ENCODE measurements at places on chromosomes 5 and 9.

DNA sequence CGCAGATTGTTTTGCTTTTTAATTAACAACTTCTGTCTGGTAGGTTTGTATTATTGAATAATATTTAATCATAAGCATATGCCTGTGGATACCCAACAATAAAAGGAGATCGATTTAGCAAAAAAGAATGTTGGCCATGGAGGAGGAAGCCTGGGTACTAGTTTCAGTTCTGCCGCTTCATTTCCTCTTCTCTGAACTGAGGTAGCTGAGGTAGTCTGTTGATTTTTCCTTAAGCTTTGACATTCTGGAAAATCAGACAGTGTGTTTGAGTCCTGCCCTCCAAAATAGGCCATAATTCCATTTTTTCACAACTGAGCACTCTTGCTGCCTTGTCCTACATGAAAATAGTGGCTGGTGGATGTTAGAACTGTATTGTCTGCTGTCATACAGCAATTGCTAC is 6.0 kb upstream of the GPR21 start:
- DNase-seq = no peak

- peak; percentile 93 for DNase-seq
Observed at GRCh38 chr9:97803167-97804058, 49.6 kb upstream of the FOXE1 start.

GRCh38 chr5:178587763-178588611 is 2.2 kb downstream of the COL23A1 start:
- DNase-seq = no peak

DNA sequence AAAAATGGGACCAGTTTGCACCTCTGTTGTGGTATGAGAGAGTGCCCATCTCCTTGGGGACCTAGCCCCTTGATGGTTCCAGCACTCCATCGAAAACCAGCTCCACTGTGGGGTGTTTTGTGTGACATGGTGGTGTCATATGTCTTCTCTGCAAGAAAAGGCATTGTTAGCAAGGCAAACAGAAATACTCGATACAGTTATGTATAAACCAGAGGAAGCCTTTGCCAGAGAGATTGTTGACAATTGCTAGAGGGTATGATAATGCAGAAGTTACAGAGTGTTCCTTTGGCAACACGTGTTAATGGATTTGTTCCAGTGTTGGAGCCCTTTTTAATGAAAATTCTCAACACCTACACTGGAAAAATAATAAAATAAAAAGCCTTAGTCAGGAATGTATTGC is 270.4 kb upstream of the DMRT1 start:
- no peak for DNase-seq

DNA sequence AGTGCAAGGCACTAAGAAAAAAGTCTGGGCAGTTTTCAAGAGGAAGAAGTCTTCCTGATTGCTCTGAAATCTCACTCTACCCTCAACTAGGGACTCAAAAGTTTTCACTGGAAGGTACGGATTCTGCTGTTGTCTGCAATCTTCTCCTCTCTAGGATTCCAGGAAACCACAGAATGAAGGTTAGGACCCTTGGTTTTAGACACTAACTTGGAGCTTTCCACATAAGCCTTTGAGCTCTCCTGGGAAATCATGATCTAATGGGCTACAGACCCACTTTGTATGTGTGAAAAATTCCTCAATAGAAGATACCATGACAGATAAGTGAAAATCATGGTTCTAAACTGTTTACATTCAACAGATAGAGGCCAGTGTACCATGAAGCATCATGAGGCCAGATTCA is 265.1 kb downstream of the PSAT1 start:
- no peak for DNase-seq

- DNase-seq = no peak
Observed at GRCh38 chr9:18800579-18800978, 232.4 kb downstream of the SAXO1 start.

GRCh38 chr5:102740515-102740914 is 14.6 kb upstream of the PAM start:
- no peak for DNase-seq

Measured in cerebellum (tissue), 4 donors.